ENCODE measurements at places on chromosomes 5 and 9. TPM values are rescaled to one million over a fixed set of nuclear protein-coding genes. Genes with fewer than 3 reads are reported as not detected.

Gene GPRIN1
- 4.4 TPM for polyA plus RNA-seq

Gene ENTR1
- 50.8 TPM for polyA plus RNA-seq

Gene CDH12
- polyA plus RNA-seq: not detected

Gene CREBRF
- 1.8 TPM for polyA plus RNA-seq

Gene SYK
- polyA plus RNA-seq: 1.8 TPM

DNA sequence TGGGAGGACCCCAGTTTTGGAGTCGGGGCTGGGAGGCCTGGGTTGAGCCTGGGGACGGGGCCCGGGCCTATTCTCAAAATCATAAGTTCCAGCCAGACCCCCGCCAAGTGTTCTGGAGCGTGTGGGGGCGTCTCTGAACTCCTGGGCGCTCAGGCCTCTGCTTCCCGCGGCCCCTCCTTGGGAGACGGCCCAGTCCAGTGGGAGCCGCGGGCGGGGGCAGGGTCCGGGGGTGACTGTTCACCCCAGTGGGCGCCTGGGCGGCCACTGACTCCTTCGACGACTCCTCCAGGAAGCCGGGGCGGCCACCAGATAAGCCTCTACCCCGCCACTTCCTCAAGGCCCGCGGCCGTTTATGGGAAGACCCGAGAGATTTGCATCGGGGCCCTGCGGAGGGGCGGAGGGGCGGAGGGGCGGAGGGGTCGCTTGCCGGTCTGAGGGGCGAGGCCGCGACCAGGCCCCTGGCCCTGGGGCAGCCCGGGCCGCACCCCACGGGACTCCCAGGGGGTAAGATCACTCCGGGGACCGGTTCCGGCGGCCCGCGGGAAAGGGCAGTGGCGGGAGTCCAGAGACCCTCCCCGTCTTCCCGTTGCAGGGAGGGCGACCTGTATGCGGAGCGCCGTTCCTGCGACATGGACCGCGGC lies 655 bp downstream of the TOR4A start:
- DNase-seq: no peak
- peaks cover 21% of the 10 kb centered on the region for H3K4me1 ChIP-seq
- H3K27ac ChIP-seq: peak overlapping the region; percentile 43
- peaks cover 3% of the 10 kb centered on the region for H3K27me3 ChIP-seq

GRCh38 chr9:23412046-23412445 lies 414.0 kb downstream of the ELAVL2 start:
- no peaks in the 10 kb centered on the region for H3K27me3 ChIP-seq
- H3K27ac ChIP-seq: no peak overlapping the region
- no peaks in the 10 kb centered on the region for H3K36me3 ChIP-seq
- DNase-seq: no peak
- H3K4me3 ChIP-seq: no peak overlapping the region

GRCh38 chr9:24096756-24097155 lies 270.7 kb upstream of the ELAVL2 start:
- no peak overlapping the region for H3K4me3 ChIP-seq
- H3K27me3 ChIP-seq: no peaks in the 10 kb centered on the region
- no peaks in the 10 kb centered on the region for H3K36me3 ChIP-seq
- H3K4me1 ChIP-seq: no peaks in the 10 kb centered on the region
- DNase-seq: no peak
- no peak overlapping the region for H3K27ac ChIP-seq

DNA sequence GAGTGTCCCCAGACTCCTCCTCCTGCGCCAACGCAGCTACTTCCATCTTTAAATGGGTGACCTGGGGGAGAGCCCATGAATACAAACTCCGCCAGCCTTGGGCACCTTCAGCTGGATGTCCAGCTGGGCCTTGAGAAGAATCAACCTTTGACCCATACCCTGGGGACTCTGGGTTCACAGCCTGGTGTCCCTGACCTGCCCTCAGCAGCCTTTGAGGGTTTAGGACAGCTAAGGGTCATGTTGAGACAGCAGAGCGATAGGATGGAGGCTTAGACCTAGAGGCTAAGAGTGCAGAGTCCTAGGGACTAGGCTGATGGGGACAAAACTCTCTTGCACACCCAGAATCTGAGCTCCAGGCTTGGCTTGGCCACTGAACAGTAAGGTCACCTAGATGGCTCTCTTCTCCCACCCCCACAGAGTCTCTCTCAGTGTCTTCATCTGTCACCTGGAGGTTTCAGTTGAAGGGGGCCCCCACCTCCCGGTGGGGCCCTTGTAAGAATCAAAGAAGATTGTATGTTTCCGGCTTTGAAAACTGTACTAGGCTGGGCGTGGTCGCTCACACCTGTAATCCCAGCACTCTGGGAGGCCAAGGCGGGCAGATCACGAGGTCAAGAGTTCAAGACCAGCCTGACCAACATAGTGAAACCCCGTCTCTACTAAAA lies 6.7 kb upstream of the AQP3 start:
- H3K27ac ChIP-seq: peak overlapping the region; percentile 83
- no peak for DNase-seq
- H3K4me1 ChIP-seq: peaks cover 47% of the 10 kb centered on the region

- H3K27me3 ChIP-seq: no peaks in the 10 kb centered on the region
- H3K4me3 ChIP-seq: no peak overlapping the region
- no peaks in the 10 kb centered on the region for H3K4me1 ChIP-seq
- H3K27ac ChIP-seq: no peak overlapping the region
These were observed 67.5 kb upstream of the PIK3R1 start for GRCh38 chr5:68148096-68148495.

DNA sequence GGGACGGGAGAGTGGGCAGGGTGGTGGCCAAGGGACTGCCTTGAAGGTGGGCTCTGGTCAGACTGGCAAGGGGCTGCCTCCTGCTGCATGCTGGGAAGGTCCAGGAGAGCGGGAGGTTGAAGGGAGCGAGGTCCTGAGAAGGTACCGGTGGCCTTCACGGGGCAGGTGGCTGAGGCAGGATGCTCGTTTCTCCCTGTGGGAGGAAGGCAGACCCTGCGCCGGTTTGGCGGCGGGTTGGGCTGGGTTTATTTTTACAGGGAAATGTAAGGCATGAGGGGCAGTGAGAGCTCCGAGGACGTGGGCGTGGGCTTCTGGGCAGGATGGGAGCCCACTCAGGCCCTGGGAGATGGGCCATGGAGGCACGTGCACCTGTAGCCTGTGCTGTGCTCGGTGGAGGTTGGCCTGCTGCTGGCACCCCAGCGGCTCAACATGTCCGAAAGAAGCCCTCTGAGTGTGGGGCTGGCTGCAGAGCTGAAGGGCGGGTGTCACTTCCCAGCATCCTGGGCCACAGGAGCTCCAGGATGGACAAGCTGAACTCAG lies 27.3 kb downstream of the IER5L start:
- no peak for DNase-seq
- H3K27ac ChIP-seq: no peak overlapping the region
- H3K27me3 ChIP-seq: no peaks in the 10 kb centered on the region
- no peak overlapping the region for H3K4me3 ChIP-seq
- no peaks in the 10 kb centered on the region for H3K4me1 ChIP-seq
- peaks cover 18% of the 10 kb centered on the region for H3K36me3 ChIP-seq

DNA sequence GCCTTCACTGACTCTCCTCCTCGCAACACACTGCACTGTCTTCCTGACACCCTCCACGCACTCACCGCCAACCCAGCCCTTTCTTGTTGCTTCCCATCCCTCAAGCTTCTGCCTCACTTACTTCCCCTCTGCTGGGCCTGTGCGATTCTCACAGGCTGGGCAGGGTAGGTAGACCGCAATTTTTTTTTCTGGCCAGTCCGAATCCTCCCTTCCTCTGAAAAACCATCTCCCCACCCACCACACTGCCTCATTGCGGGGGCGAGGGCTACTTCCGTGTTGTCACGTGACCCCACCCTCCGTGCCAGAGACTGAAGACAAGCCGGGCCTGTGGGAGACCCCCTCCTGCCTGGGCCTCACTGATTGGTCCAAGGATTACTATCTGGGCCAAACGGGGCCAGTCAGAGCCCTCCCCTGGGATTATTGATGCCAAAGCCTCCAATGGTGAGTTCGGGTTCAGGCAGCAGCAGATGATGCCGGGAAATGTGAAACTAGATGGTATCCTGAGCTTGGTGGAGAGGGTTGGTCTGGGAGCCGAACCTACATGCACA lies 73.1 kb downstream of the STK10 start:
- H3K4me3 ChIP-seq: no peak overlapping the region
- no peak for DNase-seq
- H3K27ac ChIP-seq: no peak overlapping the region
- no peaks in the 10 kb centered on the region for H3K27me3 ChIP-seq
- peaks cover 20% of the 10 kb centered on the region for H3K36me3 ChIP-seq

GRCh38 chr5:1719860-1720259 lies 79.8 kb downstream of the MRPL36 start:
- H3K36me3 ChIP-seq: no peaks in the 10 kb centered on the region
- no peaks in the 10 kb centered on the region for H3K27me3 ChIP-seq
- no peak overlapping the region for H3K27ac ChIP-seq
- H3K4me1 ChIP-seq: no peaks in the 10 kb centered on the region
- no peak for DNase-seq
- H3K4me3 ChIP-seq: no peak overlapping the region

GRCh38 chr5:40277161-40277906 lies 402.4 kb upstream of the PTGER4 start:
- no peaks in the 10 kb centered on the region for H3K4me1 ChIP-seq
- H3K27ac ChIP-seq: no peak overlapping the region
- H3K4me3 ChIP-seq: no peak overlapping the region
- no peaks in the 10 kb centered on the region for H3K27me3 ChIP-seq
- DNase-seq: no peak

Measured in keratinocyte (primary cell).